ENCODE measurements at places on chromosomes 2 and 18. TPM values are rescaled to one million over a fixed set of nuclear protein-coding genes. Genes with fewer than 3 reads are reported as not detected.
A peak's percentile ranks its signal among the peaks of the same experiment; 100 is the strongest.

GRCh38 chr2:96142217-96143113 is 2.8 kb downstream of the DUSP2 start:
- no peak for DNase-seq

Gene IL36G
- total RNA-seq = not detected

- DNase-seq = peak; percentile 74
Measured at GRCh38 chr2:1730015-1730927, 14.0 kb downstream of the PXDN start.

Gene DRC1
- total RNA-seq = not detected

Gene UCN
- 6.8 TPM for total RNA-seq

DNA sequence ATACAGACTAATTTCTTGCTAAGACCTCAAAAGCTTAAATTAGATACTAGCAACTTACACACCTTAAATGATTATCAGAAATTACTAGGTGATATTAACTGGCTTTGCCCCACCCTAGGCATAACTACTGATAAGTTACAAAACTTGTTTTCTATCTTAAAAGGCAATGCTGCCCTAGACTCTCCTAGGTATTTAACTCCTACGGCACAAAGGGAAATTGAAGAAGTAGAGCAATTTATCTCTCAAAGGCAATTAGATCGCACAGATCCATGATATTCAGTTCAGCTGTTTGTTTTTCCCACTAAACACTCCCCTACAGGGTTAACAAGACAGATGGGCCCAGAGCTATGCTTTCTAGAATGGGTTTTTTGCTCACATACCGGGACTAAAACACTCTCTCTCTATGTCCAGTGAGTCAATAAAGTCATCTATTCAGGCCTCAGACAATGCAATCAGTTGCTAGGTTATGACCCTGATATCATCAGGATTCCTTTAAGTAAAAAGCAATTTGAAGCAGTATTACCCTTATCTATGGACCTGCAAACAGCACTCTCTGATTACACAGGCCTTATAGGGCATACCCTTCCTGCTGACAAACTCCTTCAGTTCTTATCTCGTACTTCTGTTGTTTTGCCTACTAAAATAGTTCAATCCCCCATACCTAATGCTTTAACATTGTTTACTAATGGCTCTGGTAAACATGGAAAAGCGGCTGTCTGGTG is 14.3 kb downstream of the MAP3K2 start:
- DNase-seq = no peak

DNA sequence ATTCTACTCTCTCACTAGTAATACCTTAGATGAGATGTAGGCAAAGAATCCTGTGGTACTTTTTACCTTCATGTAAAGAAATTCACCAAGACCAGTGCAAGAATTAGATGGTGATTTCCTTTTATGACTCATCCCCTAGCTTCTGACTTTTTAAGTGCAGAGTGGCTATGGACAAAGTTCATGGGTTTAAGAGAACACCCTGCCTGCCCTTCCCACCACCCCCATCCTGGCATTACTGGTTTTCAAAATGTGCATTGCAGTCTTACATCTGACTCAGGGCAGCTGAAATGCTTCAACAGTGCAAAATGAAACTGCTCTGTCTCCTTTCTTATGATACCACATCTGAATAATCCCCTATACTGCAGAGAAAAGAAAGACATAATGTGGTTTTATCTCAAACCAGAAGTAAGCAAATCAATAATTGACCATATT is 22.6 kb downstream of the MAIP1 start:
- no peak for DNase-seq

GRCh38 chr18:72458271-72458670 is 85.9 kb downstream of the CBLN2 start:
- no peak for DNase-seq

DNA sequence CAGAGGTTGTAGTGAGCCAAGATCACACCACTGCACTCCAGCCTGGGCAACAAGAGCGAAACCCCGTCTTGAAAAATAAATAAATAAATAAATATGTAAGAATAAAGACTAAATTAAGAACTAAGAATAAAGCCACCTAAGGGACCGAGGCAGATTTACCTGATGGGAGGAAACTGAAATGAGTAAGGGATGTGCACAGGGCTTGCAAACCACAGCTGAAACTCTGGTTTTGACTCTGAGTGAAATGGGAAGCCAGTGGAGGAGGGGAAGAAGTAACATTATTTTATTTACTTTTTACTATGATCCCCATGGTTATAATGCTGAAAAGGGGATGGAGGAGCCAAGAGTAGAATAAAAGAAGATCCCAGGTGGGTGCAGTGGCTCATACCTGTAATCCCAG is 107.3 kb downstream of the CABYR start:
- no peak for DNase-seq

DNA sequence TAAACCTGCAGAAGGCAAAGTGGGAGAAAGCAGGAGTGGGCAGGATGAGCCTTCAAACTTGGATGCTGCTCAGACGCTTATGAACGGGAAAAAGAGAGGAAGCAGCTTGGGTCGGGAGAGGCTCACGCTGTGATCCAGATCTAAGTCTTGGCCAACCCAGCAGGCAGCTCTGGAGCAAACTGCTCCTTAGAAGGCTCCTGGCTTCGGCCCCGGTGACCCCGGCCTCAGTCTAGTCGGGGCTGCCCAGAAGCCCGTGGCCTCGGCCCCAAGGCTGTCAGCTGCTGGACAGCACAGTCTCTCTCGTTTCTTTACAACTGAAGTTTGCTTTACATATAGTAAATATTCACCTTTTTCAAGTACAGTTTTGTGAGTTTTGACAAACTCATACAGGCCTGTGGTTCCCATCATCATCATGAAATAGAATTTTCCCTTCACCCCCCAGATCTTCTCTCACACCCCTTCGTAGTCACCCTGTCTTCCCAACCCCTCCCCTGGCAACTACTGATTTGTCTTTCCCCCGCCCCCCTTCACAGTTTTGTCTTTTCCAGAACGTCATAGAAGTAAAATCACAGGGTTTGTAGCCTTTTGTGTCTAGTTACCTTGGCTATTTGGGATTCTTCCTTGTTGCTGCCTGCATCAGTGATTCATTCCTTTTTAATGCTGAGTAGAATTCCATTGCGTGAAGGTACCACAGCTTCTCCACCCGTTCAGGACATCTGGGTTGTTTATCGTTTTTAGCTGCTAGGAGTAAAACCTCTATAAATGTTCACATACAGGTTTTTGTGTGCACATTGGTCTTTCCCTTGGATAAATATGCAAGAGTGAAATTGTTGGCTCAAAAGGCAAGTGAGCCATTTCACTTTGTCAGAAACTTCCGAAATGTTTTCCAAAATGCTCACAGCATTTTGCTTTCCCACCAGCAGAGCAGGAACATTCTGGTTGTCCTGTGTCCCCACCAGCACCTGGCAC is 35.1 kb downstream of the MYO7B start:
- no peak for DNase-seq

Gene DTNB
- 10.4 TPM for total RNA-seq

Gene GNAL
- total RNA-seq = 8.6 TPM

Gene KIF3C
- 5.2 TPM for total RNA-seq

Gene PLGLB1
- total RNA-seq = 0.92 TPM

Gene UGT1A8
- not detected for total RNA-seq

Gene ARID5A
- total RNA-seq = 0.89 TPM

GRCh38 chr2:241558532-241559322 is at the start of gene BOK:
BOK (plus strand) TSS chr2:241558745; CDS start chr2:241559484, 739 bp downstream.
- DNase-seq = peak; percentile 51

DNA sequence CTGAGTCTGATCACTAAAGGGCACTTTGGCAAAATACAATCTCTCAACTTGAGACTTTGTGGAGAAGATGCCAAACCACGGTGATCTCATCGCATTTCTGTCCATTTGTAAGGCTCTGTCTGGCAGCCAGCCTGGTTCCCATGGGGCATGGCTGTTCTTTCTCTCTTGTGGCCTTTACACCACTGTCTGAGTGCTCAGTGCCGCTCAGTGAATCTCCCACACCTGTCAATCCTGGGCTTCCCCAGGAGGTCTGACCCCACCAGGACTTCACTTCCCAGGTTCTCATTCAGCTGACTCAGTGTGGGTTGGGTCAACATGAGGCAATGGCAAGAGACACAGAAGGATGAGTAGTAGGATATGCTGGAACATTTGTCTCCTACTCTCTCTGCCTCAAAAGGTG is 96.8 kb upstream of the TRIB2 start:
- no peak for DNase-seq

Gene CCDC68
- total RNA-seq = 64.8 TPM

DNA sequence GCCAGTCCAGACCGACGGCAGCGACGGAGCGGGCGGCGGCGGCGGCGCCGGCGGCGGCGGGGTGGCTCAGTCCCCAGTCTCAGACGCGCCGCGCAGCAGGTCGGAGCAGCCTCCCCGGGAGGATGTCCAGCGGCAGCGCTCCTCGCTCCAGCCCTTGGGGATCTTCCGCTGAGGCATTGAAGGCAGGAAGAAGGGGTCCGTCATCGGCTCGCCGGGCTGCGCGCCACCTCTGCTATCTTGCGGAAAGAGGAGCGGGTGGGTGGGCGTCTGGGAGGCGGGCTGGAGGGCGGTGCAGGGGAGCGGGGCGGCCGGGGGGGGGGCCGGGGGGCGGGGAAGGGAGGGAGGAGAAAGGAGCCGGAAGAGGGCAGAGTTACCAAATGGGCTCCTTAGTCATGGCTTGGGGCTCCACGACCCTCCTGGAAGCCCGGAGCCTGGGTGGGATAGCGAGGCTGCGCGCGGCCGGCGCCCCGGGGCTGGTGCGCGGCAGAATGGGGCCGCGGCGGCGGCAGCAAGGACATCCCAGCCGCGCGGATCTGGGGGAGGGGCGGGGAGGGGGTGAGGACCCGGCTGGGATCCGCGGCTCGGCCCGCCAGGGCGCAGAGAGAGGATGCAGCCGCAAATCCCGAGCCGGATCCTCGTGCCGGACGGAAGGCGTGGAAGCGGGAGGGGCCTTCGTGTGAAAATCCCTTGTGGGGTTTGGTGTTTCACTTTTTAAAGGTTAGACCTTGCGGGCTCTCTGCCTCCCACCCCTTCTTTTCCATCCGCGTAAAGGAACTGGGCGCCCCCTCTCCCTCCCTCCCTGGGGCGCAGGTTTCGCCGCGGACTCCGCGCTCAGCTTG is at the start of gene NETO1:
Gene NETO1, minus strand, starts transcription at position 242 of the 839 bp plus-strand sequence. CDS start 696 bp downstream, outside the sequence.
- no peak for DNase-seq

Gene ABCA12
- total RNA-seq = not detected

Gene ARHGAP28
- total RNA-seq = 1.6 TPM

DNA sequence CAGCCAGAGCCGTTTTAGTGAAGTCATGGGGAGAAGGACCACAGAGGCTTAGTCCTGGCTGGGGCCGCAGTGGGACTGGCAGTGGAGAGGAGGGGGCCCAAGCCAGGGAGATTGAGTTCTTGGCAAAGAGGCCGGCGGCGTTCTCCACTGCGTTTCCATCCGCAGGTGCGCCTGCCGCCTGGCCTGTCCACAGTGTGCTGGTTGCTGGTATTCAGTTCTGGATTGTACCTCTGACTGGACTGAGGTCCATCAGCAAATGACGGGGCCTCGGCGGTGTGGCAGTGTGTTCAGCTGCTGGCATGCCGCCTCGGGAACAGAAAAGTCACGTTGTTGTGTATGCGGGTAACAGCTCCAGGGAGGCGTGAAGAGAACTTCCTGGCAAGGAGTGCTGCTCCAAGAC is 36.8 kb downstream of the LRRFIP1 start:
- DNase-seq = no peak

DNA sequence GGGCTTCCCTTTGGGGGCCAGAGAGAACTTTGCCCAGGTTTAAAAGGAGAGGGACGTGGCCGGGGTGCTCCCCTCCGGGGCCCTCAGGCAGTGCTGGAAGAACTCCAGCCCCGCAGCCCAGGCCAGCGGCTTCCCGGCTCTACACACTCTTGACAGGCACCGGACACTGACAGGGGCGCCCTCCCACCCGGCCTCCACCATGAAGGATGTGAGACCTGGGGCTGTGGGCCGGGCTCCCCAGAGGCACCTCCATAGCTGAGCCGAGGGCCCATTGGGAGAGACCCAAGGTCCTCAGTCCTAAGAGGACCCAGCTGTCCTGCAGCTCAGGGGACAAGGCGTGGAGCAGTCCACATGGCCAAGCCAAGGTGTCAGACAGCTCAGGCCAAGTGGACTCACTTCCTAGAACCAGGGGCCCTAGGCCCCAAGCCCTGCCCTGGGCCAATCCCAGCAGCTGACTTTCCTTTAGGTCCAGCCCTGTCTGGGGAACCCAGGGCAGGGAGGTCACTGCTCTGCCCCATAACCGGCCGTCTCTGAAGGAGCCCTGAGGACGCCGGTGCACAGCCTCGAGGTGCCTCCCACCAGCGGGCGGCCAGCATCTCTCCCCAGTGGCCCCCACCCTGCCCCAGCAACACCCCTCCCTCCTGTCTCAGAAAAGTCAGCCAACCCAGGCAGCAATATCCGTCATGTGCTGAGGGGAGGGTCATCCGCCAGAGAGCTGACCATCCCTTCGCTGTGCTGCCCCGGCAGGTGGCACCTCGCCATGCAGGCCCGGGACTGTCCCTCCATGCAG is 51.8 kb downstream of the BIN1 start:
- no peak for DNase-seq

GRCh38 chr2:38039121-38039910 is 36.6 kb downstream of the CYP1B1 start:
- no peak for DNase-seq

Gene COBLL1
- 6.0 TPM for total RNA-seq

DNA sequence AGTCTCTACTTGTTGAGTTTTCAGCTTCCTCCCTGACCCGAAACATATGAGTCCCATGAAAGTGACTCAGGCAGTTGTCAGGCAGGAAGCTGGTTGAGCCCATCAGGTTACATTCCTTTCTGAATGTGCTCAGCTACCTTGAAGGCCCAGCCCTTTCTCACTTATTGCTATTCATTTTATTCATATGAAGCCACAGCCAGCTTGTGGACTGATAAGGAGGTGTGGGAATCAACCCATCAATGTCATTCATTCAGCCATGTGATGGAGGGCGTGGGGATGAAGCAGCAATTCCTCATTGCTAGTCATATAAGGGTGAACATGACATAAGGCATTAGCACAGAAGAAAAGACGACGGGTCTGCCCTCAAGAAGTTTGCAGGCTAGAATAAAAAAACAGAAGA is 5.3 kb upstream of the VPS4B start:
- no peak for DNase-seq
